CD8-positive, alpha-beta T cell (primary cell): ENCODE measurements at places on chromosomes 2 and 18.
A peak's percentile ranks its signal among the peaks of the same experiment; 100 is the strongest.

GRCh38 chr2:51528156-51528555, 496.2 kb upstream of the NRXN1 start:
- DNase-seq: no peak

- DNase-seq: no peak
Observed at GRCh38 chr2:204033611-204034495, 97.3 kb downstream of the ICOS start.

- DNase-seq: no peak
Observed at GRCh38 chr2:40401896-40402295, 50.0 kb downstream of the SLC8A1 start.

GRCh38 chr18:21179590-21180220, 62.3 kb upstream of the GREB1L start:
- peak; percentile 71 for DNase-seq

- no peak for DNase-seq
Observed at GRCh38 chr2:195514365-195514764, 142.7 kb upstream of the SLC39A10 start.

DNA sequence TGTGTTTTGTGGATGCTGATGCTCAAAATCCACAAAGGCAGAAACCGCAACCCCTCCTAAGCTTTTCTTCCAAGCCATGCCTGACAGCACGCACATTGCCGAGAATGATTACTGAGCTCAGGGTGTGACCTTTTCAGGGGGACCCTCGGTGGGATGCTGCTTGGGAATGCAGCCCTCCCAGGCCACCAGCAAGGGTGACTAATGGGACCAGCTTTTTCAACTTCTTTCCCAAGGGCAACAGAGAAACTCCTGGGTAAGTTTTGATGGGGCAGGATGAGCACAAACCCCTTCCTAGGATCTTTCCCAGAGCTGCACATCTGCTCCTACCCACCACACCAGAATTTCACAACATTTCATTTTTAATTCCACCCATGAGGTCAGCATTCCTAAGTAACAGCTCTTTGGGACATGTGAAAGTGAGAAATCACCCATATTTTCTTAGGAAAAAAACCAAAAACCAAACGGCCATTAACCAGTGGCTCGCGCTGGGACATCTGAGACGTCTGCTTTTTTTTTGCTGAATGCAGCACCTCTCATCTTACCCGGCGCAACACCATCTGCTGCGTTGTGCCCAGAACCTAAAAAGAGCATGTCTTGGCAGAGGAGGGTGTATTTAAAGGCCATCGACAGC, 119.0 kb downstream of the ARL4C start:
- DNase-seq: no peak

DNA sequence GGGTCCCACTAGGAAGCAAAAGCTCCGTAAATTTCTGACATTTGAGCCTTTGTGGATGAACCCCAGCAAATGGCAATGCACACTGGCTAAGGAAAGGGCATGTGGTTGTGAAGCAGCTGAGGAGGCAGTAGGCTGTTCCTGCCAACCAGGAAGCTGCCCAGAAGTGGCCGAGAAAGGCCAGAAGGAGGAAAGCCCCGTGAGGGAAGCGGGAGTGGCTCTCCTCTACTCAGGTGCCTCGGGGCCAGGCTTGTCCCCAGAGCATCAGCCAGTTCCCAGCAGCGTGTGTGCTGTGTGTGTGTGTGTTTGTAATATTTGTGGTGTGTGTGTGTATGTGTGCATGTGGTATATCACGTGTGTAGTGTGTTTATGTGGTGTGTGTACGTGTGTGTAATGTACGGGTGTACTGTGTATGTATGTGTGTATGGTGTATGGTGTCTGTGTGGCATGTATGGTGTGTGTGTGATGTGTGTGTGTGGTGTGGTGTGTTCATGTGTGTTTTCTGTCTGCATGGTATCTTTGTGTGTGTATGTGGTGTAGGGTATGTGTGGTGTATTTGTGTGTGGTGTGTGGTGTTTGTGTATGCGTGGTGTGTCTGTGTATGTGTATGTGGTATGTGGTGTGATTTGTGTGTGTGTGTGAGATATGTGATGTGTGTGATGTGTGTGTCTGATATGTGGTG, 90.6 kb downstream of the APOB start:
- no peak for DNase-seq

GRCh38 chr2:108363908-108364225, 13.9 kb upstream of the SULT1C4 start:
- no peak for DNase-seq

GRCh38 chr2:186590759-186591505, 1.1 kb downstream of the ITGAV start:
- peak; percentile 50 for DNase-seq

GRCh38 chr2:3223080-3223923, 154.3 kb downstream of the EIPR1 start:
- peak; percentile 55 for DNase-seq

- DNase-seq: no peak
Observed at GRCh38 chr2:163717515-163717914, 18.3 kb downstream of the FIGN start.

DNA sequence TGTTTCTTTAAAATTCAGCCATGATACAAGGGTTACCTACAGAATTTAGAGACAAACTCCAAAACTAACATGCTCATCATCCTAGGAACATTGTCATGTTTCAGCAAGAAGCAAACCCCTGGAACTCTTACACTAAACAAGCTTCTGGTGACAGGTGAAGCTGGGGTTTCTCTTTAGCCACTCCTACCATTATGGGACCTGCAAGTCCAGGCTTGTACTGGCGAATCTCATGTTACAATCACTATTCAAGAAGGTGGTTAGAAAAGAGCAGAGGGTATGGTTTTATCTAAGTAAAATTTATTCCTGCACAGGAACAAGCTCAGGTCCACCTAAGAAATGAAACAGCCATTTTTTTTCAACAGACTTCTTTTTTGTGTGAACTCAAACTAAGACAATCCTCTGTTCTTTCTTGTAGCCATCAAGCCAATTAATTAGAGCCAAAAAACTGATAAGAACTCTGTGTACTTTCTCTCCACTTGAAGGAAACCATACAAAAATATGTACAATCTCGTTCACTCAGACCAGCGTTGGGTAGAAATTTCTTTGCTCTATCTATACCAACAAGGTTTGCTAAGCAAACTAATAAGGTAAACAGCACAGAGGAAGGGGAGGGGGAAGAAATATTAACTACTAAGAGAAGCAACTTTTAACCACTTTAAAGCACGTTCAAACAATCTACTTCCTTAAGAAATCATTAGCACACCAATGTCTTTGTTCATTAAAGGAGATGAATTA, 63.3 kb upstream of the NEDD4L start:
- DNase-seq: no peak

DNA sequence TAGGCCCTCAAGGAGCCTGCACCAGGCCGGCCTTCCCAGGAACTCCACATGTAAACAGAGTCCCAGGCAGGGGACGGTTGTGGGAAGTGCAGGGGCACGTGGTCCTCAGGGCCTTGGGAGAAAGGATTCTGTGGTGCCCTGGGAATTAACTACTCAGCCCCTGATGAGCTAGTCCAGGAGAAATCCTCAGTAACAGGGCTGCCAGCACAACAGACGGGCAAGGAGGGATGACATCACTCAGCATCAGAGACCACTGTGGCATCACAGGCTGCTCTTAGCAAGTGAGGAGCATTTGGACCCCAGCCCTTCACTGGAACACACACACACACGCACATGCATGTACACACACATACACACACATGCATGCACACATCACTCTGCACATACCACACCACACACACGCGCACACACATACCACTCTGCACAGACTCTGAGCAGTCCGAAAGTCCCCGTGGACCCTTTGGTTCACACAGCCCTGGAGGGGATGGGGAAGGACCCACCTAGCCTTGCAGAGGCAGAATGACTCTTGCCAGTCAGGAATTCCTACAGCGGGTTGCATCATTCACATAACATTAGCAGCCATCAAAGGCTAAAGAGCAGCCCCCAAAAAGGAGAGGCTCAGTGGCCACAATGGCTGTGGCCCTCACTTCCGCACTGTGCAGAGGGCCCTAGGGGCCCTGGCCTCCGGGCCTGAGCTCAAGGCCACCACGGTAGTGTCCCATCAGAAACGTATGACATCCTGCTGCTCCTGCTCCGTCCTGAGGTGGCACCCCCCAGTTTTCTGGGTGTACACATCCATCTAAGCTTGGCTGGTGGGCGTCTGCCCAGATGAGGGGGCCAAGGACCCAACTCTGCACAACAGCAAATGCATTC, 1.9 kb upstream of the NMUR1 start:
- DNase-seq: no peak

- DNase-seq: no peak
Observed at GRCh38 chr18:26792661-26793060, 72.8 kb downstream of the AQP4 start.

DNA sequence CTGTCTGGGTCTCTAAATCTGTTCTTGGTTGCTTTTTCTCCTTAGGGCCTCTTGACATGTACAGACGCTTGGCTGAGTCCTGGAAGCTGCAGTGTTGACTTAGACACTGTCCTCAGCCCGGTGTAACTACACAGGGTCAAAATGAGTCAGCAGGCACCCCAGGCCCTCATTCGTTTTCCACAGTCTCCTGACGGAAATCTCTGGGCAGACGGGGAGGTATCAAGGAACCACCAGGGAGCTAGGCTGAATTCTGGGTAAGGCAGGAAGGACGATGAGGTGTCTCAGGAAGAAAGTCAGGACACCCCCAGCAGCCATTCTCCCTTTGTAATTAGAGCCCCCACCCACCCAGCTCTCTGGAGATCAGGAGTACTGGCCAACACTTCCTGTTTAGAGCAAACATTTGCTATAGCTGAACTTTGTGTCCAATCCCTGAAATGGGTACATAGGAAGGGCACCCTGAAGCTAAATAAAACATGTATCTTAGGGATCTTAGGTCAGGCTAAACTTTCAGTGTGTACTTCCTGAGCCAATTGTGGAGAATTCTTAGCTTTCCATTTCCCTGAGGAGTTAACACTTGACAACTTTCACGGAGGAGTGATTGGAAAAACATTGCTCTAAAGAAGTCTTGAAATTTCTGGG, 23.9 kb upstream of the EPAS1 start:
- no peak for DNase-seq

DNA sequence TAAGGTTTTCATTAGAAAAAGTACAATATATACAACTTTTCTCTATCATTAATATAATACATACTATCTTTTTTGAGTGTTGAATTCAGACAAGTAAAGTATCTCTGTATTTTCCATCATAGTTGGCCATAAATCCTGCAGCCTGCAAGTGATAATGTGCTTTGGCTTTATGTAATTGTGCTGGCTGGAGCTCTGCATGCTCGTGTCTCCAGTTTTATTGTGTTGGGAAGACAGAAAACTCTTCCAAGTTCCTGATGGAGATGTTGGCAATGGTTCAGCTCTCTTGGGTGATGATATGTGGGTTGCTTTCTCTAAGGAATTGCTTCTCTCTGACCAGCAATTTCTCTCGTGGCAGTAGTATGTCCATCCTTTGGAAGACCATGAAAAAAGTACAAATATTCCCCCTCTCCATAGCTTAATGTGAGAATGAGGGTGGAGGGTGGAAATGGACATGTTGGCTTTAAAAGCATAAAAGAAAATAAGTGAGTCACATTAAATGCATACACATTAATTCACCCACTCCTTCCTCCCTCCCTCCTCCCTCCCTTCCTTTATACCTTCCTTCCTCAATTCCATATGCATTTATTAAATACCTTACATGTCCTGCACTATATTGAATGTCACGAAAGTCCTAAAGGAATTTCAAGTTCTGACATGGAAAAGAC, 344.2 kb downstream of the MTX2 start:
- no peak for DNase-seq

- no peak for DNase-seq
Observed at GRCh38 chr2:238811759-238812158, 36.1 kb upstream of the TWIST2 start.

DNA sequence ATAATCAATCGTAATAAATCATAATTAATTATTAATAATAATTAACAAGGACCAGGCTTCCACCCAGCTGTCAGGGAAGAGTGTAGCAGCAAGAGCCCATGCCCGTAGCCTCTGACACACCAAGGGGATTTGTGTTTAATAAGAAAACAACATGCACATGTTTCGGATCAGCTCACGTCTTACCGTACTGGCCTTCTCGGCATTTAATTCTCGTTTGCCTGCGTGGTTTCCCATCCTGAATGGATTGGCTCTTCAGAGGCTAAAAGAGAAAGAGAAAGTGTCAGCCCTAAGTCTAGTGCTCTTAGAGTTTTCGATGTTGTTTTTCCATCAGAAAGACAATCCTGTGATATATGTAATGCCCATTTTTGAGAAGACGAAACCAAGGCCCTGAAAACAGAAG, 27.6 kb downstream of the MBP start:
- no peak for DNase-seq

GRCh38 chr2:37052600-37053332, 31.4 kb downstream of the HEATR5B start:
- no peak for DNase-seq

GRCh38 chr2:168118733-168119514, 128.5 kb downstream of the STK39 start:
- no peak for DNase-seq

GRCh38 chr2:42117923-42118753, 51.0 kb upstream of the EML4 start:
- DNase-seq: no peak

DNA sequence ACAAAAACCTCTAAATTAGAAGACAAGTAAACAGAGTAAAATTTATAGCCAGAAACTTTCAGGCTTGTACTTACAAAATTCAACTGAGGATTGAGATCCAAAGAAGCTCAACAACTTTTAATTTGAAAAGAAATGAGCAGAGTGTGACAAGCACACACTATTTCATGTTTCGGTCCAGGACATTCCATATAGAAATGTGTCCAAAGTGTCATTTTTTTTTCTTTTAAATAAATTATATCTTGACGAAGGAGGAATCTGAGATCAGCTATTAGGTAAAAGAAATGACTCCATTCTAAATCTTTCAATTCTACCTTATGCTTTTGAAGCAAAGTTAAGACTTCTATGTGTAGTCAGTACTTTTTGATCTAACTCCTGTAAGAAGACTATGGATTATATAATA, 4.6 kb downstream of the FN1 start:
- DNase-seq: no peak

GRCh38 chr2:179020156-179020750, 29.7 kb downstream of the CCDC141 start:
- no peak for DNase-seq

GRCh38 chr18:7566244-7566566, 911 bp upstream of the PTPRM start:
- no peak for DNase-seq

- no peak for DNase-seq
Observed at GRCh38 chr2:58405341-58405740, 164.2 kb upstream of the FANCL start.

DNA sequence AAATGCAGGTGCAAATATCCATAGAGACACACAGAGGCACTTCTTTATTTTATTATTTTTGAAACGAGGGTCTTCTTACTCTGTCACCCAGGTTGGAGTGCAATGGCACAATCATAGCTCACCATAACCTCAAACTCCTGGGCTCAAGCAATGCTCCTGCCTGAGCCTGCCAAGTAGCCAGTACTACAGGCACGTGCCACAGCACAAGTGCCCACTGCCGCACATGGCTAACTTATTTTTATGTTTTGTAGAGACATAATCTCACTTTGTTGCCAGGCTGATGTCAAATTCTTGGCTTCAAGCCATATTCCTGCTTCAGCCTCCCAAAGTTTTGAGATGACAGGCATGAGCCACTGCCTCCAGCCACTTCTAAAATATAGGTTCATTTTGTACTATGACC, 537.6 kb downstream of the THSD7B start:
- DNase-seq: no peak

GRCh38 chr2:165572151-165572550, 102.7 kb downstream of the CSRNP3 start:
- DNase-seq: no peak
